OCI-LY7 (cell line): ENCODE measurements at places on chromosomes 13 and 19. TPM values are rescaled to one million over a fixed set of nuclear protein-coding genes. Genes with fewer than 3 reads are reported as not detected.

Gene ZFR2
- not detected in 2 replicates for total RNA-seq

DNA sequence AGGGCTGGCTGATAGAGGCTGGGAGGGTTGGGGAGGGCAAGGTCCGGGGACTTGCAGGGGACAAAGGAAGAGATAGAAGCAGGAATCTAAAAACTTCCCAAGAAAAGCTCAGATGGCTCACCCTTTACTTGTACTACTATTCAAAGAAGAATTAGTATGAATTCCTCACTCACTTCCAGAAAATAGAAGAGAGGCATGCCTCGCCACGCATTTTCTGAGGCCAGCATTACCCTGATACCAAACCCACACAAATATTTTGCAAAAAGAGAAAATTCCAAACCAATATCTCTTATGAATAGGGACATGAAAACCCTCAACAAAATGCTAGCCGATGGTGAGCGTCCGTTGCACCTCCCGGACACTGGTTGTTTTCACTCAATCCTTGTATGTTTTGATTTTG lies 54.0 kb downstream of the ING1 start:
- DNase-seq: no peak

GRCh38 chr13:74246487-74246886 lies 112.3 kb upstream of the KLF12 start:
- no peak for DNase-seq

DNA sequence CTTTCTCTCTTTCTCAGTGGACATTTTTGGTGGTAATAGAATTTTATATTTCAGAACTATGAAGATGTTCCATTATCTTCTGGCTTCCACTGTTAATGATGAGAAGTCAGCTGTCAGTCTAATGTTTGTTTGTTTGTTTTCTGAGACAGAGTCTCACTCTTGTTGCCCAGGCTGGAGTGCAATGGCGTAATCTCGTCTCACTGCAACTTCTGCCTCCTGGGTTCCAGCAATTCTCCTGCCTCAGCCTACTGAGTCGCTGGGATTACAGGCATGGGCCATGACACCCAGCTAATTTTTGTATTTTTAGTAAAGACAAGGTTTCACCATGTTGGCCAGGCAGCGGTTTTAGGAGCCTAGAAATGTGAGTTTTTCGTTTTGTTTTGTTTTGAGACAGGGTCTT lies 4.7 kb downstream of the ZNF317 start:
- peak; percentile 36 for DNase-seq

DNA sequence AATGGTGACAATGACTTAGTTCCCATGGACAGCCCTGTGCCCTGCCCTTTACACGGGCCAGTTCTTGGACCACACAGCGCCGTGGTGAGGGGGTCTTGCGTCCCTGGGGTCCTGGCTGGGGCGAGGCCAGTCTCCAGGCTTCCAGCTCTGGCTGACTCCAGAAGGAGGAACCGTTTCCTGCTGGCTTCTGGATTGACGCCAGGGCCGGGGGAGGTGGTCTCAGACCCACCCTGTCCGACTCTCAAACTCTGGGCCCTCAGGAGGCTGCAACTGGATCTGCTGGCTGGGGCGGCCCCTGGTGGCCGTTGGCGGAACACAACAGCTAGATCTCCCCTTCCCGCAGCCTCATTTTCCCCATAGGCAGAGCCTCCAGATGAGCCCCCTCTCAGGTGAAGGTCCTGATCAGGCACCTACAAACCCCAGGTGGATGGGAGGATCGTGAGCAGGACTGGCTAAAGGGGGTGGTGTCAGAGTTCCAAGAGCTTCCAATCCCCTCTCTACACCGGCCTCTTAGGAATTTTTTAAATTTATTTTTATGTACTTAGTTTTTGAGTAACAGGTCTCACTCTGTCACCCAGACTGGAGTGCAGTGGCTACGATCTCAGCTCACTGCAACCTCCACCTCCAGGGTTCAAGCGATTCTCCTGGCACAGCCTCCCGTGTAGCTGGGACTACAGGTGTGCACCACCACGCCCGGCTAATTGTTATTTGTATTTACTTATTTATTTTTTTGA lies 8.0 kb downstream of the CCDC194 start:
- peak; percentile 74 for DNase-seq

- DNase-seq: peak; percentile 75
Measured at GRCh38 chr13:84896128-84896527, 903.1 kb downstream of the SLITRK6 start.

- DNase-seq: no peak
Measured at GRCh38 chr13:72504131-72504841, 223.1 kb downstream of the MZT1 start.

DNA sequence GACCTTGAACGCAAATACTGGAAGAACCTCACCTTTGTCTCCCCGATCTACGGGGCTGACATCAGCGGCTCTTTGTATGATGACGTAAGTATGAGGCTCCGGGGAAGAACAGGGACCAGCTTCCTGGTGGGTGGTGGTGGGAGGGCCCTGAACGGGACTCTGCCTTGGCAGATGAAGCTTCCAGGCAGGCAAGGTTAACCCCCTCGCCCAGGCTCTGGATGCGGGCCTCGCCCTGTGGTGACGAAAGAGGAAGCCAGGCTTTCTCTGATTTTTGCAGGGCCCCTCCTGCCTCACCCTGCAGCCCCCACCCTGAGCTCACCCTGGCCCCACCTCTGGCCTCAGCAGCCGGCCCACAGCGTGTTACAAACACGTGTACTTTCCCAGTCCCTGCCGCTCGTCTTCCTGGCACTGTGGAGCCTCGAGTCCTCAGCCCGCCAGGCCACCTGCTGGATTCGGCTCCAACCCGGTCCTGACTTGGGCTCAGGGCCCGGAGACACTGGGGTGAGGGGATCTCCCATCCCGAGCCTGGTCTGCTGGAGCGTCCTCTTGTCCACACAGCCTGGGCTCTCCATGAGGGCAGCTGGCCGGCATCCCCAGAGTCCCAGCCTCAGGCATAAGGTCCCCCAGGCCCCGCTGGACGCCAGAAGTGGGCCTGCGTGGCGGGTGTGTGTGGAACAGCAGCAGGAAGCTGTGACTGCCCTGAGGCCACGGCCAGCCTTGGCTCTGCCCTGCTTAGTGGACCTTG lies 72.4 kb downstream of the KDM4B start:
- DNase-seq: no peak

DNA sequence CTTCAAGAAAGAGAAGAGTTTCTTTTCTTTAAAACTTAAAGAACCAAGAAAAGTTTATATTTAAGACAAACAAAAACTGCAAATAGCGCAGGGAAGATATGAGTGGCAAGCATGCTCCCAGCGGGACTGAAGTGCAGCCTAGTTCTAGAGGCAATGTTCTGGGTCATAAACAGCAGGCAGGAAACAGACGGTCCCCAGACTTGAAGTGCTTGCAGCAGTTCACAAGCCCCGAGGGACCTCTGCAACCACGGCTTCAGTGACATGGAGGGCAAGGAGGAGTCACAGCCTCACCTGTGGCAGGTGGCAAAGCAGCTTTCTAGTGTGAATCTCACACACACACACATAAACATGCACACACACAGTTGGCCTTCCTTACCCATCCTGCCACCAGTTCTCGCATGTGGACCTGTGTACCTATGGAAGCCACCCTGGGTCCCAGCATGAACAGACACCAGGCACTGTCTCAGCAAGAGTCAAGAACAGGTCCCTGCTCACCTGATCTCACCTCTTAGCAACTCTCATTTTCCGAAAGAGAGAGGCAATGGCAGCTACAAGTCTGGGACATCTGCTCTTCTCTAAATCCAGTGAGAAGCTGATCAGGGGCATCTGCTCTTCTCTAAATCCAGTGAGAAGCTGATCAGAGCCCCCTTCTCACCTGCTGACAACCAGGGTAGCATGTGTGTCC lies 162.0 kb downstream of the EFNB2 start:
- peak; percentile 38 for DNase-seq

DNA sequence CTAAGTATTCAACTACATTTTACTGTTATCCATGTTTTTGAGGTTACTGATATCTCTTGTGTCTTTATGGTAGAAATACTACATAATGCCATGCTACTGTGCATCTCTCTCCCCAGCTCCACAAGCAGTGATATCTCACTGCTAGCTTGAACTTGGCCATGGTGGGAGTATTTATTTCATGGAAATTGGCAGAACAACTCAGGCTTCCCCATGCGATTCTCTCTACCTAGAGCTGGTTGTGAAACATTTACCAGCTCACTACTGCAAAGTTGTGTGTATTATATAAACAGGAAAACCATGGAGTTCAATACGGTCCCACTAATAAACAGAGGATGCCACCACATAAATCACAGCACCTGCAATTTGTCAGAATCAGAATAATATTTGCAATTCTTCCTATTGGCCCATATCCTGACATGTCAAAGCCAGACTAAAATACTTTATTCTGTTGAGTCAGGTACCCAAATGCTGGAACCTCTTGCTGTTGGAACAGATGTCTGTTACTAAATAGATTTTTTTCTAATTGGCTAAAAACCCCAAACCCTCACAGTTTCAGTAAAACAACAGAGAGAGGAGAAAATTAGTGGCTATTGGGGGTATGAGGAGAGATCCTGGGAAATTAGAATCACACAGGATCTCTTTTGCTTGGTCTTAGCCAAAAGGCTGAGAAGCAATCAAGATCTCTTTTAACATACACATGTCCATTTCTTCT lies 91.4 kb upstream of the SLC10A2 start:
- no peak for DNase-seq

- DNase-seq: no peak
Measured at GRCh38 chr19:308471-309205, 17.4 kb upstream of the PLPP2 start.

DNA sequence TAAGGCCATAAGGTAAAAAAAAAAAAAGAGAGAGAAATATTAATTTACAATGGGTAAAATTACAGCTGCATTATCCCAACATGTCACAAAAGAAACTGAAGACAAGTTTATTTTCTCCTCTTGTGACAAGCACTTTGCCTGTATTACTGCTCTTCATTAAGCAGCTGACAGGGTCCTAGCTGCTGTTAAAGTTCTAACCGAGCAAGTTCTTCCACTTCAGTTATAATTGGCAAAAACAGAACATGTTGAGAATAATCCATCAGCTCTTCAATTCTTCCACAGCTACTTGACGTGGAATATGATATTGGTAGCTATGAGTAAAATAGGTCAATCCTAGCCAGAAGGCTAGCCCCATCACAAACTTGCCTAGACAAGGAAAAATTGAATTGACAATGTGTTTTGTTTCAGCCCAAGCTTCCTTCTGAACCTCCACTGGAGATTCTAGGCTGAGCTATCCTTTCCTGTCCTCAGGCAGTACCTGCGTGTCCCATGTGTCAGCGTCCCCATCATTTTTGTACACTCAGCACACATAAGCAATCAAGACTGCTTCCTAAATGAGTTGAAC lies 32.2 kb upstream of the DOCK9 start:
- DNase-seq: no peak

DNA sequence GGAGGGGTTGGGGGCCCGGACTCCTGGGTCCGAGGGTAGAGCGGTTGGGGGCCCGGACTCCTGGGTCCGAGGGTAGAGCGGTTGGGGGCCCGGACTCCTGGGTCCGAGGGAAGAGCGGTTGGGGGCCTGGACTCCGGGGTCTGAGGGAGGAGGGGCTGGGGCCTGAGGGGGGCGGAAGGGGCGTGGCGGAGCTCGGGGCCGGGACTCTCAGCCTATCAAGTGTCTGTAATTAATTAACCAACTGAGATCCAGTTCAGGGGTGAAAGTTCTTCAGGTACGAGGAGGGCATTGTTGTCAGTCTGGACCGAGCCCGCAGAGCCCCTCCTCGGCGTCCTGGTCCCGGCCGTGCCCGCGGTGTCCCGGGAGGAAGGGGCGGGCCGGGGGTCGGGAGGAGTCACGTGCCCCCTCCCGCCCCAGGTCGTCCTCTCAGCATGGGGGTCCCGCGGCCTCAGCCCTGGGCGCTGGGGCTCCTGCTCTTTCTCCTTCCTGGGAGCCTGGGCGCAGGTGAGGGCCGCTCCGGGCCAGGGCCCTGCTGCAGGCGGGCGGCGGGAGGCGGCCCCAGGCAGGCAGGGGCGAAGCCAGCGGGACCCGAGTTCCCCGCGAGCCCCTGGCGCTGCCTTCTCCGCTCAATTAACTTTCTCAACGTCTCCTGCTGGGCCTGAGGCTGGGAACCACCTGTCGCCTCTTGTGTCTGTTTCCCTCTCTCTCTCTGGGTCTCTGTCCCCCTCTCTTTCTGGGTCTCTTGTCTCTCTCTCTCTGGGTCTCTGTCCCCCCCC lies 697 bp downstream of the FCGRT start:
- peak; percentile 59 for DNase-seq

GRCh38 chr19:34254698-34255432 lies 511 bp downstream of the GARRE1 start:
- DNase-seq: peak; percentile 58

DNA sequence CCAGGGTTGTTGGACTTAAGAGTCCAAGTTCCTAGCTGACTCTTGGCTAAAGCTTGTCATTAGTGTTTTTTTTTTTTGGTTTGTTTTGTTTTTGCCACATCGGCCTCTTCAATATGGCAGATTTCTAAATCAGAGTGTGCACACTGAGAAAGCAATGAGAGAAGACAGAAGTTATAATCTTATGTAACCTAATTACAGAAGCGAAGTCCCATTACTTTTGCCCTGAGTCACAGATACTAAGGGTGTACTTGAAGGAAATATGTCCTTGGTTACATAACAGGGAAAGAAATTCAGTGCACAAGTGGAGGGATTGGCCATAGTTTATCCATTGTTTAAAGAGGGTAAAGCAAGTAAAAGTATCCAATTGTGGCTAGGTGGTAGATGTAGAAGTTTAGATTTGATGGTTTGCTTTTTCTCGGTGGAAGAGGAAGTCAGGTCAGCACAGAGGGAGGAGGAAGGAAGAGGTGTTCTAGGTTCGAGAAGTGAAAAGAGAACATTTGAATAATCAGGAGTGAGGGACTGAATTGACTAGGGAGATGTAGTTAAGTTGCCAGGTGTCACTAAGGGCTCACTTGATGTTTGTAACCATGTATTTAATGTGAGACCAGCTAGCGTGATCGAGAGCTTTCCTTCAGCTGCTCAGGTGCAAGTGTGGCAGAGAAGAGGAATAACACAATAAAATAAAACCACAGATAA lies 12.2 kb downstream of the GTF2F2 start:
- peak; percentile 61 for DNase-seq

DNA sequence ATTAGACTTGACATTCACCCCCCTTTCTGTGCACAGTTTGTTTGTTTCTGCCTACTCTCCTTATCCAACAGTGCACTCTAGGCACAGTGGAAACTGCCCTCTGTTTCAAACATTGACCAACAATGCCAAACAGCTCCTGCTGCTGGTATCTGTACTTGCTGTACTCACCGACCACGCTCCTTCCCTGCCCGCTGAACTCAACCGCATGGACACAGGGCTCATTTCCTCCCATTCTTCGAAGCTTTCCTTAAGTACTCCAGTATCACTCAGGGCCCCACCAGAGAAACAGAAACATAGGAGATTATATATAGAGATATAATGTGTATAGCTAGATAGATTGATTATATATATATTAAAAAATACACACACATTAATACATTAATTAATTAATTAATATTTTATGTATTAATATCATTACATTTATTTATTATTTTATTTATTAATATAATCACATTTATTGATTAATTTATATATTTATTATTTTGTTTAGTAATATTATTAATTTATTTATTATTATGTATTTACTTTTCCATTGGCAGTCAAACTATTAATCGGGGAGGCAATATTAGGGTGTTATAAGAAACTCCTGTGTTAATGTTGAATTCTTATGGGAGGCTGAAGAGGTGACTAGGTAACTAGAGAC lies 1528.2 kb downstream of the EFNB2 start:
- no peak for DNase-seq

Gene LILRA1
- not detected in 2 replicates for total RNA-seq

GRCh38 chr13:58376349-58376748 lies 744.8 kb downstream of the PCDH17 start:
- no peak for DNase-seq

Gene SCN1B
- total RNA-seq: 3.1 and 3.6 TPM in 2 replicates
